H1 (cell line): ENCODE measurements at places on chromosomes 2 and 18.
A peak's percentile ranks its signal among the peaks of the same experiment; 100 is the strongest.

DNA sequence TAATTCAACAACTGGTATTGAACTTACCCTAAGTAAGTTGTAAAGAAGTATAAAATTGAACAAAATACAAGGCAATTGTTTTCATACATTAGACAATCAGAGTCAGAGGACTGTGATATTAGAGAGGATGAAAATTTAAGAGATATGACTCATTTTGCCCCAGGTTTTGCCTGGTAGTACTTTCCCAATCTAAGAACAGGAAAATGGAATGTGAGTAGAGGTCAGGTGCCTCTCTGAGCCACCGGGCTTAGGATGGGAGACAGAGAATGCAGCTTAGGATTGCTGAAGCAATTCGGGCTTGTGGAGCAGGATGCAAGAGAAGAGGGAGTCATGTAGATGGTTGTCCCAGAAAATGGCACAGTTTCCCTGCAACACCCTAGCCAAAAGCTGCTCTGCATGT, 219.7 kb upstream of the CHST9 start:
- no peak for DNase-seq

DNA sequence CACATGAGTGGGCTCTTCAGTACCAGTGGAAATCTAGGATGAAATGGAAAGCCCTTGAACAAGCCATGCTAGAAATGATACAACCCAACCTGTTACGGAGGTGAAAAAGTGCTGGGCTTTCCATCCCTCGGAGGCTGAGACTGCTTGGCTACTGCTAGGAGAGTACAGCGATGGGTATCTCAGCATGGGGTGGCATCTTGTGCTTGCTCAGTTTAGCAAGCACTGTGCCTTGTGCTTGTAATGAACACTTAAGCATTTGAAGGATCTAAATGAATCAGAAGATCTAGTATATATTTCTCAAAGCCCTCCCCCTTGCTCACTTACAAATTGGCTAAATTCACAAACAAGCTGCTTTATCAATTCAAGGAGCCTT, 44.3 kb upstream of the EHBP1 start:
- no peak for DNase-seq

GRCh38 chr2:223161873-223162458, 110.0 kb downstream of the KCNE4 start:
- DNase-seq: no peak

GRCh38 chr2:170254293-170254732, 76.4 kb downstream of the MYO3B start:
- no peak for DNase-seq

GRCh38 chr2:15583826-15584225, 7.8 kb upstream of the DDX1 start:
- DNase-seq: no peak

GRCh38 chr2:128303095-128303791, 15.4 kb downstream of the HS6ST1 start:
- no peak for DNase-seq

GRCh38 chr2:168201584-168202116, 45.7 kb downstream of the STK39 start:
- DNase-seq: no peak

- DNase-seq: no peak
Observed at GRCh38 chr2:62267696-62268095, 71.8 kb downstream of the B3GNT2 start.

- no peak for DNase-seq
Observed at GRCh38 chr2:149953627-149954026, 366.1 kb upstream of the MMADHC start.

DNA sequence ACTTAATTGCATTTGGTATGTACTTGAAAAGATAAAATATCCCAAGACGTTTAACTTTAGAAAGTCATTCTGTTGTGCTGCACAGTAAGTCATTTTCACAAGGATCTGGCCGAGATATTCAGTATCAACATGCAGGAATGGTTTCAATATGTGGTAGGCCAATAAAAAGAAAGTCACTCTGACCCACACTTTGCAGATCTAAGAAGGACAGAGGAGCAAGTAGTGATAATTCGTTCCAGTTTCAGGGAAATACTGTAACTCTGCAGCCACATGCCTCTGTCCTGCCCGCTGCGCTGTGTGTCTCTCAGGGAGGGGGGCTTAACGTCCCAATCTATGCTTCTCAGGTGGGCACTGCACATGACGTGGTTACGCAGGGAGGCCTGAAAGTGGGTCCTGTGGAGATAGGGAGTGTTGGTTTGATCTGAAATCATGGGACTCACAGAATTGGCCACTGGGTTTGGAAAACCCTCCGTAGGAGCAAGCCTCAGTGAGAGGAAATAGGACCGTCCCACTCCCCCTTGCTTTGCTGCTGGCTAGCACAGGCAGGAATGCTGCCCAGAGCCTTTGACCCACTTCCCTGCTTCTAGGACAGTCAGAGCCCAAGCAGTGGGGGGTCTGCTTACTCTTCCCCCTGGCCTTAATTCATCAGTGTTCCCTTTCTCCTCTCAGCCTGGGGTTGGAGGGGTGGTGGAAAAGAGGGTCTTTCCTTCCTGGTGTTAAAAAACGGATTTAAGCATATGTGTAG, 314.7 kb upstream of the SPRED2 start:
- no peak for DNase-seq

DNA sequence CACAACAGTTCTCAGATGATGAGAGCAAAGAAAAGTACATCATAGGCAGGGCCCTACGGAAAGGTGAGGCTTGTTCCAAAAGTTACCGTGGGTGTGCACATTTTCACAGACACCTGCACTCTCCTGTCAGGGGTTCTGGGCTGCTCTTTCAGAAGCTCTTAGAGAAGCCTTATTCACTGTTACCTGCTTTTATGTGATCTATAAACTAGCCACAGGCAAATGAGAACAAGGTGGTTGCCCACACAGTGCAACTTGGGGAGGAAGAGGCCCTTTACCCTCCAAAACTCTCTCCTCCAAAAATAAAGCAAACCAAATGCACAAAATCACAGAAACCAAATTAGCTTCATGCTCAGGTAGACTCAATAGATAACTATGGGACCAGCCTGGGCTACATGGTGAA, 11.1 kb upstream of the CUL3 start:
- DNase-seq: no peak

GRCh38 chr2:63742580-63742976, 99.1 kb upstream of the UGP2 start:
- no peak for DNase-seq

DNA sequence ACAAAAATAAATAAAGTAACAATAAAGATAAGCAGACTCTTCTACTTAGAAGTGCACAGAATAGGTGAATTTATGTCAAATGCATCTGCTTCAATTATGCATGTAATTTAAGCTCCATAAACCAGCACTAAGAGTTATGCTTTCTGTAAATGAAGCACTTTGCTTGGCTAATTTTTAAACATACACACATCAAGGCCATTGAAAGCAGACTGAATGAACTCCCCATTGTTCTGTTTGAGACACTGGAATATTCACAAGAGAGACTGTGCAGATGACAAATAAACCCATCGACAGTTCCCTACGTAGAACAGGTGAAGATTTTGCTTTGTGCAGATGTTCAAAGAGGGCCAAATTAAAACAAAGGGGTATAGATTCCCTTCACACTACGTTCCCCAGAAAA, 133.4 kb downstream of the PID1 start:
- no peak for DNase-seq

- DNase-seq: no peak
Observed at GRCh38 chr18:2326999-2327398, 244.3 kb downstream of the METTL4 start.

- no peak for DNase-seq
Observed at GRCh38 chr2:25480561-25480960, 138.8 kb upstream of the DNMT3A start.

GRCh38 chr2:232497348-232497747, 9.7 kb upstream of the ECEL1 start:
- DNase-seq: no peak

GRCh38 chr2:127102521-127103242, 4.3 kb downstream of the BIN1 start:
- no peak for DNase-seq

- DNase-seq: no peak
Observed at GRCh38 chr18:7856116-7856515, 289.0 kb downstream of the PTPRM start.

DNA sequence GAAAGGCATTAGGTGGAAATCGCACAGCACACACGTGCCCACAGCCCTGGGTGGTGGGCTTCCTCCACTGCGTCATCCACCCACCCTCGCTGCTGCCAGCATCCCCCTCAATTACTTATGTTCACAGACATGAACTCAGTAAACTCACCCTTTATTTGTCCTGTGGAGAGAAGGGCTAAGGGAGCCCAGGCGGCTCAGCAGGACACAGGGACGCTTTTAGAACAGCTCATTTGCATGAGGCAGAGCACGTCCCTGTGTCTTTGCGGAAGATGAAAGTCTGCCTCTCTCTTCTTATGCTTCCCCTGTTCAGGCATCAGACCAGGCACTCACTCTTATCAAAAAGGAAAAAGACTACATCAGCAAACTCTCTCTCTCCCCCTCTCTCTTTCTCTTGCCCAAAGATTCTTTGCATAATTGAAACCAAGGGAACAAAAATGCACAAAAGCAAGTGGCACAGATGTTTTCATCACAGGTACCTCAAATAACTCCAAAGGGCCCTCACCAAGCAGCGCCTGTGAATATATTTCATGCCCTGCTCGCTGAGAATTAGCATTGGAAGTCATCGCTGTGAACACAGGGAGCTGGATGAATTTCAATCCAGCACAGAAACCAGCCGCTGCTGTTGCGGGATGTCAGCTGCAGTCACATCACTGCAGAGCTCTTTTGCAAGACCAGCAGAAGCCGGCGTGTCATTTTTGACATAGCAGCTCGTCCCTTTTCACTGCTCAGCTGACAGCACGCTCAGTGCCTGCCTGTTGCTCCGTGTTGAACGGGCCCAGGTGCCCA, 376.3 kb upstream of the MYT1L start:
- DNase-seq: no peak

GRCh38 chr2:128391679-128392078, 73.0 kb upstream of the HS6ST1 start:
- DNase-seq: no peak

GRCh38 chr18:5872886-5873285, 22.4 kb downstream of the TMEM200C start:
- no peak for DNase-seq

DNA sequence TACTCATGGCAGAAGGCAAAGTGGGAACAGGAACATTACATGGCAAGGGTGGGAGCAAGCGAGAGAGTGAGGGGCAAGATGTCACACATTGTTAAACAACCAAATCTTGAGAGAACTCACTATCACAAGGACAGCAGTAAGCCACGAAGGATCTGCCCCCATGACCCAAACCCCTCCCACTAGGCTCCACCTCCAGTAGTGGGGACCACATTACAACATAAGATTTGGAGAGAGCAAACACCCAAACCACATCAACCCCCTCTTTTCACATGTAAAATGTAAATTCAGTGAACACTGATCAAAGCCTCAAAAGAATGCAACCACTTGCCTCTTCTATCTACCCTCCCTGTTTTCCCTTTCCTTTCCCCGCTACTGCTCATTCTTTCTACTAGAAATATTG, 43.6 kb upstream of the TNP1 start:
- DNase-seq: no peak

DNA sequence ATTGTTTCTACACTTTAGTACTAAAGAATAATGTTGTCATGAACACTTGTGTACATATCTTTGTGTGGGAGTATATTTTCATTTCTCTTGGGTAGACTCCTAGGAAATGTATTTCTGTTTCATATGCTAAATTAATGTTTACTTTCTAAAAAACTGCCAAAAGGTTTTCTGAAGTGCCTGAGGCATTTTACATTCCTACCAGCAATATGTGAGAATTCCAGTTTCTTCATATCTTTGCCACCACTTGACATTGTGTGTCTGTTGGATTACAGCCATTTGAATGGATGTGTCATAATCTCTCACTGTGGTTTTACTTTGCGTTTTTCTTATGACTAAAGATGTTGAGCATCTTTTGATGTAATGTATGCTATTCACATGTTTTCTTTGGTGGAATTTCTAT, 428.2 kb upstream of the KCNH7 start:
- DNase-seq: no peak

DNA sequence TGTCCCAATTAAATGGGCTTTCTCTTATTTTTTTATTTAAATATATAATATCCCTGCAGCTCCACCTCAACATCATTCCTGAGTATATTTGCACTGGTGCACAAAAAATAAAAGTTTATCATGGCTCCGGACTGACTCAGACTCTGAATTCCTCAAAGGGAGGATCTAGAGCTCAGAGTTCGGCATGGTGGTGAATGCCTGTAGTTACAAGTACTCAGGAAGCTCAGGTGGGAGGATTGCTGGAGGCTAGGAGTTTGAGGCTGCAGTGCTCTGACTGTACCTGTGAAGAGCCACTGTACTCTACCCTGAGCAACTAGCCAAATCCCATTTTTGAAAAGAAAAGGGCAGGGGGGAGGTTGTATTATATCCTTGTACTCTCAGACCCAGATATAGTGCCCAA, 52.8 kb upstream of the NRXN1 start:
- peak; percentile 5 for DNase-seq

DNA sequence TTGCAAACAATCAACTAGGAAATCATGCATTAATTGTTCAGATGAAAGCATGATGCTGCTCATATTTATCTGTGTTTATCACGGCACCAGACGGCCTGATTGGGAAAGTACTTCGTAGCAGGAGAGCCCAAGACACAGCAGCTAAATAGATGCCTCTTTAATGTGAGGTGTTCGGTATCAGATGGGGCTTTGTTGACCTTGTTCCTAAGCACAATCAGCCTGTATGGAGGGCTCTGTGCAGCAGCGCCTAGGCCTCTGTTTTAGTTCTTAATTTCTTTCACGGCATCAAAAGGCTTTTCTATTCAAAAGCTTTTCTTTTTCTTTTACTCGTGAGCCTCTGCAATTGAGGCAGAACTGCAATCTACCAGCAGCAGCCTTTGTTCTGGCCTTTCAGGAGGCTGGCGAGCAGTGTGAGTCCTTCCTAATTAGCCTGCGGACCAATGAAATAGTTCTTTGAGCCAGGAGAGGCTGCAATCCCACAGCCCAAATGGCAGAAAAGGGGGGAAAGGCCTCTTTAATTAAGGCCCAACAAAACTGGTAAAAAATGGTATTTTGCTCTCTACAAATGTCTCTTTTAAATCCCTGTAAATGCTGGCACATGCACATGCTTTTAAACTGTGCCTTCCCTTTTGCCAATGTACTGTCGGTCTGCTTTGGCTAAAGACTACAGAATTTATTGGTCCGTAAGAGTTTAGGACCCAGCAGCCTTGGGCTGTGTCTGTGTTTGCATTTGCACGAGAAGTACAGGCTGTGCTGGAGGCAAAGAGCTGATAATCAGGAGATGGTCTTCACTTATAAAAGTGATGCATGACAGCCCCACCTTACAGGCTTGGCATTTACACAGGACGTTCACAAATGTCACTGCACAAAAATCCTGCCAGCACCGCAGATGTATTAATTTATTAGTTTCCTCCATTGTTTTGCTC, 159.6 kb downstream of the RND3 start:
- DNase-seq: no peak

- no peak for DNase-seq
Observed at GRCh38 chr18:11761553-11761952, 72.5 kb downstream of the GNAL start.
